Choroid plexus epithelial cell (primary cell): ENCODE measurements at places on chromosomes 4 and X.

DNA sequence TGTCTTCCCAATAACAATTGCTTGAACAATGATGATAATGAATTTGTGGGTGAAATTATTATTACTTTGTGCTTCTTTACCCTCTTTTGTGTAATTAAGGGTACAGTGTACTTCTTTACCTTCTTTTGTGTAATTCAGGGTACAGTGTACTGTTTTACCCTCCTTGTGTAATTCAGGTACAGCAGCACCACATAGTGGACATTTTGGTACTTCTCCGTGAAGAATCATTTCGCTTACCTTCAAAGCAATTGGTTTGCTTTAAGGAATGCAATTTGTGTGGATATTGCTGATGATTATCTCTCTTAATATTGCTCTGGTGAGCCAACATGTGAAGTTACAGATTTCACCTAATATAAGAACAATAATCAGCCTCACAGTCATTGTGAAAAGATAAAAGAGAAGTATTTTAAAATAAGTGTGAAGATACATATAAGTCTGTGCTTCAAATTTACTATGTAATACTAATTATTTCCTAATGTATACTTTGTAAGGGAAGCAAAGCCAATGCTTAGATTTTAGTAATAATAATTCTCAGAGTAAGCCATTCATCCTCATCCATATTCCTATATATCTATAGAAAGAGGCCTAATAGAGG is 27.2 kb upstream of the SEC24B start:
- peak; percentile 89 for DNase-seq

DNA sequence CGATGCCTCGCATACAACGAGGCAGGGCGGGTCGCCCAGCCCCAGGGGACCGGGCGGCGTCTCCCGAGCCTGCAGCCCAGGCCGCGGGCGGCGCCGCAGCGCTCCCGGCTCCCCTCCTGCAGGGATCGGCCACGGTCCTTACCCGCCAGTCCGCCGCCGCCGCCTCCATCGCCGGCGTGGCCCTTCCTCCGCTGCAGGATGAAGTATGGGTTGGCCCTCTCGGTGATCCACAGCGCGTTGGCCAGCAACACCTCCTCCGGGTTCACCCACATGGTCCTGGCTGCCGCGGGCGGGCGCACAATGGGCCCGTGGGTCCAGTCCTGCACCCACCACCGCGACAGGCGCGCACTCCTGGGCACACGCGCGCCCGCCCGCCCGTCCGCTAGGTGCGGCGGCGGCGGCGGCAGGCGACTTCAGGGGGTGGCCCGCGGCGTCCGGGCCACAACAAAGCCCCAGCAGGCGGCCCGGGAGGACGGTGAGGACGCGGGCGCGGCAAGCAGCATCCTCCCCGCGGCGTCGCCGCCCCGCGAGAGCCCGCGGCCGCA is 339 bp downstream of the TBC1D9 start:
- DNase-seq, result peak; percentile 55

- no peak for DNase-seq
Observed at GRCh38 chr4:79935274-79935673, 137.8 kb downstream of the ANTXR2 start.

DNA sequence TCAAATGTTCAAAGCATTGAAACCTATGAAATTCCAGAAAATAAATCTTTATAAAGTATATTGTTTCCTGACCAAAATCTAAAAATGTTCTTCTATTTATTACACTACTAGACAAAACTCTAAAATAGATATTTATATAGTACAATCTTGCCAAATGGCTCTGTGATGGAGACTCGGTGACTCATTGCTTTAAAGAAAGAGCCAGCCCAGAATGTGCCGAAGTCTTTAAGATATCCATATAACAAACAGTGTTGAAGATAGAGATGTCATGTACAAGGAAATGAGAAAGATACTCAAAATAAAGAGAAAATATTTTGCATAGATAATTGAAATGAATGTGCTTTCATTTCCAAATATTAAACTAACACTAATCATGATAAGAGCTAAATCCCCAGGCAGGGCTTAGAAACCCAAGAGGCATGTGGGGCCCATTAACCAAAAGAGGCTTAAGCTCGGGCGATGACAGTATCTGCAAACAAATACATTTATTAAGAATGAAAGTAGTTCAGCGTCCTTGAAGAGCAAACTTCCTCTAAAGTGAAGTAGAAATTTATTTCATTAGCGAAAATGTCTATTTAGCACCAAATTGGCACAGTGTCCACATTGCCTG is 102.1 kb upstream of the FAM9B start:
- peak; percentile 44 for DNase-seq

DNA sequence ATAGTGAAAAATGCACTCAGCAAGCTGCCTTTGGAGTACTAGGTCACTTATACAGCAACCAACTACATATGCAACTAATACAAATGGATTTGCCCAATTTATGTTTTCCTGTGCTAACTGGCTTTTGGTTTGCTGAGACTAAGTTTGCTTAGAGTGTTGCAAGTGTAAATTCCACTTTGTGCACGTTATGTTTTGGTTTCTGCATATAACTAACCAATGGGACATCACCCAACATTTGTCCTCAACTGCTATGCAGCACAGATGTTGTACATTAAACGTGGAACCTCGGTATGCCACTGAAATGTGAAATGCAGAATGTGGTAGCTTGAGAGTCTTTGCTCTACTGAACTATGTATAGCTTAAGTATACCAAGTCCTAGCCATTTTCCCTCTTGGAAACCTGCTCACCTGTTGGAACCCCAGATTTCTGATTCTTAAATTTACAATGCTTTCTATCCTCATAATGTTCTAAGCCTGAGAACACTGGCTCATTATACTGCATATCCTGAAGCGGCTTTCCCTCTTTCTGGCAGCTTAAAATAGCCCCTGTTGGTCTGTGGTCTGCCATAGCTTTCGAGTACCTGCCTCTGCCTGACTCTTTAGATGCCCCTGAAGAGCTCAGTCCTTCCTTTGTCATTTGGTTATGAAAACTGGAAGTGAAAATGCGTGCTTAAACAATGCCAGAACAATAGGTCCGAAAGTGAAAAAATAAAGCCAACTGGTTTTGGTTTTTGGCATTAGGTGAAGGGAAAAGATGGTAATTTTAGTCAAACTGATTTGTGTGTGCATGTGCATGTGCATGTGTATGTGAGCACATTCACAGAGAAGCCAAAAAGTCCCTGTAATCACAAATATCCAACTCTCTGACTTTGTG is 158.0 kb downstream of the SH2D1A start:
- DNase-seq, result no peak

GRCh38 chr4:95158626-95159025 is 390.1 kb downstream of the UNC5C start:
- DNase-seq, result no peak

DNA sequence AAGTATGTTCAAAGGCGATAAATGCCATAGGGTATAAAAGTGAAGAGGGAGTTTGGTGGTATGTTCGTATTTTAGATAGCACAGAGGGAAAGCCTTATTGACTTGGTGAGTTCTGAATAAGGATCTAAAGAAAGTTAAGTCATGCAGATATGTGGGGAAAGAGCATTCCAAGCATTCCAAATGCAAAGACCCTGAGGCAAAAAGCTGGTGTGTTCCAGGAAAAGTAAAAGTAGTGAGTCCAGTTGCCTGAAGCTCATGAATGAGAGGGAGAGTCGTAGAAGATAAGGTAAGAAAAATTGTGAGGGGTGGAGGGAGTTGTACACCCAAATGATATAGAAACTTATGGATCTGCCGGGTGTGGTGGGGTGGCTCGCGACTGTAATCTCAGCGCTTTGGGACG is 426.7 kb downstream of the RPA4 start:
- peak; percentile 20 for DNase-seq

- peak; percentile 43 for DNase-seq
Observed at GRCh38 chr4:184699941-184700340, 34.0 kb downstream of the CENPU start.

DNA sequence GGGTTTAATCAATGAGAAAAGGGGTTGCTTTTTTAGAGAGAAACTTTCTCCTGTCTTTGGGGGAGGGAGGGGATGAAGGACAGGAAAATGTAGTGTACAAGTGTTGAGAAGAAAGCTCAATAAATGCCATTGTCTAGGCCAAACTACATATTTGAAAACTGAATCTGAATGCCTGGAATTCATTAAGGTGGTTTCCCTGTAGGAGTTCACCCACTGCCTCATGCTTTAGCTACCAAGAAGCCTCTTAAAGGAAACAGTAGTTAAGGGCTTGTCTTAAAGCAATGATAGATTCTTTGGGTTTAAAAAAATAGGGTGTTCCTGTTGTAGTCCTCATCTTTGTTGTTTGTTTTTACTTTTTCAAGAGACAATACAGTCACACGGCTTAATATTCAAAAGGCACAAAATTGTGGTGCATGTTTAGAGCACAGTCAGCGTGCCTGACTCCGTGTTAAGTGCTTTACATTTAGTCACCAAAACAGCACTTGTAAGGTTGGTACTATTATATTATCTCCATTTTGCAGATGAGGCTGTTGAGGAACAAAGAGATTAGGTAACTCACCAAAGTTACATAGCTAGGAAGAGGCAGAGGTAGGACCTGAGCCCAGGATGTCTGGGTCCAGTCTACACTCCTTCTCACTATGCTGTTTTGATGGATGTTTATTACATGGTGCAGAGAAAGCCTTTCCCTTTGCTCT is 46.0 kb downstream of the FNIP2 start:
- DNase-seq, result peak; percentile 84

DNA sequence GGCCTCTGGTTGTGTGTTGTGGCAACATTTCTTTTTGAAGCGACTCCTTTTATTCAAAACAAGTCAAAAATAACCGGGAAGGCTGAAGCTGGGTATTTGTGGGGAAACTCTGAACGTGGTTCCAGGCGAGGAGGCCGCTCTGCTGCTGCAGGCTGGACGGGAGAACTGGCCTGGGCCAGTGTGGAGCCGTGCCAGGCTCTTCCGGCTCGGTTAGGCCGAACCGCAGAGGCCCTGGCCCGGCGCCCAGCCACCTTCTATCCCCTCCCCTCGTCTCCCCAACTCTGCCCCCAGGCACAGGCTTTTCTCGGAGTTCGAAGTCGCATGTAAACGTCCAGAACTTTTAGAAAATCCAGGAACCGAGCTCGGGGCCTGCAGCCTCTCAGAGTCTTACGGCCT is 2.4 kb upstream of the BCOR start:
- DNase-seq, result peak; percentile 43

- DNase-seq, result peak; percentile 73
Observed at GRCh38 chrX:115642895-115643530, 82.0 kb downstream of the PLS3 start.

DNA sequence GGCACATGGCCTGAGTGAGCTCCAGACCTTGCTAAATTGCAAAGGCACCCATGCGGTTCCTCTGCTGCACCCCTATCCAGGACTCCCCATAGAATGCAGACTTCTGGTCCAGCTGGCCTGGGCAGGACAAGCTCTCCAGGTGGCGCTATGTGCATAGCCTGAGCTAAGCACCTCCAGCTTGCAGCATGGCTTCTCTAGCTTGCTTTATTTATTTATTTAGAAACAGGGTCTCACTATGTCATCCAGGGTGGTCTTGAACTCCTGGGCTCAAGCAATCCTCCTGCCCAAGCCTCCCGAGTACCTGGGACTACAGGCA is 5.5 kb upstream of the WFS1 start:
- peak; percentile 86 for DNase-seq

GRCh38 chr4:57303012-57303751 is 193.0 kb upstream of the IGFBP7 start:
- DNase-seq, result peak; percentile 6

DNA sequence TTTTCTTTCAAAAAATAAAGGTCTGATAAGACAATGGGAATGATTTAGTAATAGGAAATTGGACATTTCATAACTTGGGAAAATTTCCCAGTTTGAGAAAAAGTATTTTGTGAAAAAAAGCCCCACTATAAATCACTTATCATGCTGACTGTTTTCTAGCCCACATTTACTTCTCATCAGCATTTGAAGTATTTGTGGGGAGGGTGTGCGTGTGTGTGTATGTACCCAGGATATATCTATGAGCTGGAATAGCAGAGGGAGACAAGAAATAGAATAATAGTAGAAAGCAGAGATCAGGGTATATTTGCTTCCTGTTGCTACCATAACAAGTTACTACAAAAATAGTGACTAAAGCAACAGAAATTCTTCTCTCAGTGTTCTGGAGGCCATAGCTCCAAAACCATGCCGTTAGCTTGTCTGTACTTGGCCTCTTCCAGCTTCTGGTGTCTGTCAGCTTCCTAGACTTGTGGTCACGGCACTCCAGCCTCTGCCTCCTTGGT is 139.8 kb downstream of the PTTG2 start:
- DNase-seq, result peak; percentile 84

DNA sequence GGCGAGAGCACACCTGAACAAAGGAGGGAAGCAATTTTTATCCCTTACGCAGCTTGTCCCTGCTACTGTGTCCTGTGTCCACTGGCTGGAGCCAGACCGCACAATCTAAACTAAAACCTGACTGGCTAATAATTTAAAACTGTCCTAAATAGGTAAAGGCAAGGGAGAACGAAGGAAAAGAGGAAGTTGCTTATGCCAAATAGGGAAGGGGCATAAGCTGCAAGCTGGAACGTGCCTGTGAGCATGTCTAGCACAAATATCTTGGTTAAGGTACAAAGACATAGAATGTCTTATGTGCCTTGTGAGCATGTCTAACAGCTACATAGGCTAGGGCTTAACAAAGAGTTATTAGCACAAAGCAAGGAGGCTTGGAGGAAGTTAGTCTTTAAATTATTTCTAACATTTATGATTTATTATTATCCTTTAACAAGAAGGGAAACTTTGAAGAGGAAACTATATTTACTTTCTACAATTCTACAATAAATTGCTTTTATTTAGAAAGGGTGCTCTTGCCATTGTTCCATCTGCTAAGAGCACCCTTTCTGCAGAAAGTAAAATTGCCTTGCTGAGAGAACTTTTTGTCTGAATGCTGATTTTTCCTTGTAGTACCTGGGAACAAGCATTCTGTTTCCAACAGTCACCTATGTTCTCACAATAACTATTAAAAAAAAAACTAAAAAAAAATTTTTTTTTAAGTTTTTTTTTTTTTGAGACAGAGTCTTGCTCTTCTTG is 80.6 kb upstream of the CBR4 start:
- no peak for DNase-seq

GRCh38 chrX:48772602-48773001 is 11.1 kb downstream of the GLOD5 start:
- no peak for DNase-seq

DNA sequence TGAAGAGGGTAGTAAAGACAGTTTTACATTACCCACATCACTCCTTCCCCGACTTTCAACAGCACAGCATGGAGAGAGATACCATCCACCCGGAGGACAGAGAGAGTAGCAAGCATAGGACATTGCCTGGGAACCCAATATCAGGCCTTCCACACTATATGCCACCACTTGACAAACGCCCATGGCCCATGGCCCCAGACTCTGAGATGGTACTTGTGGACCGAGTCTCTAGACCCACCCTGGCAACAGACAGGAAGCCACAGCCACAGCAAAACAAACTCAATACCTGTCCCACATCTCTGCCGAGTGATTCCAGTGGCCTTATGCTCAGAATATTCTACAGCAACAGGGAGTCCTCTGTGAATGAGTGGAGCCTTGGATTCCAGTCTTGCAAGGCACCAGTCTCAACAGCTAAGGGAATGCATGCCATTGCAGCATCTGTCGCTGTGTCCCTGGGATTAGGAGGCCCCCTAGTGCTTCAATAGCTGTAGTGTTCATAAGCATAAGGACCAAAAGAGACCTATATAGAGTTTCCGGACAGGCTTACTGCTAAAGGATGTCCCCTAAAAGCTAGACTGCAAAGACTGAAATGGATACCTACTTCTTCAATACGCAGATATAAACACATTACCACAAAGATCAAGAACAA is 14.7 kb upstream of the CT55 start:
- DNase-seq, result peak; percentile 69
